ENCODE measurements at places on chromosomes 7 and 10.

DNA sequence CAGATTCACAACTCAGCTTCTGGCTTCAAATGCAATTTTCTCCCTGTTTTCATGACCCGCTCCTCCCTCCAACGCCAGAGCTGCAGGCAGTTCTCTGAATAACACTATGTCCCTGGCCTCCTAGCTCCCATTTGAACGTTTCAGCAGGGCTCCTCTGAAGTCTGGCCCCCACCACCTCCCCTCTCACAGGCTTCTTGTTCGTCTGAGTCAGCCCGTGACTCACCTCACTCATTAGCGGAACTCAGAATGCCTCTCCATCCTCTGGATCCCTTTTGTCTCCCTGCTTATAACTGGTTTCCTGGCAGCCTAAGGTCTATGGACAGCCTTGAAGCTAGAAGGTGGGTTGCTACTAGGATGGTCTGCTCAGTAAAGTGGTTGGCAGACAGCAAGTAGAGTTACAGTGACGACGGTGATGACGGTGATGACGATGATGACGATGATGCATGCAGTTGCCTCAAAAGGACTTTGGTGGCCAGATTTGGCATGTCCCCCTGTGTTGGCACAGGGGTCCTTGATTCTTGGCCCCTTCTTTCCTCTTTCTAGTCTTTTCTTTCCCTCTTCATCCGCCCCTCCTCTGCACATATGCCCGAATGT lies 83.3 kb upstream of the MKLN1 start:
- peak; percentile 64 for DNase-seq

GRCh38 chr10:416091-416515 lies 273.4 kb downstream of the DIP2C start:
- no peak for DNase-seq

DNA sequence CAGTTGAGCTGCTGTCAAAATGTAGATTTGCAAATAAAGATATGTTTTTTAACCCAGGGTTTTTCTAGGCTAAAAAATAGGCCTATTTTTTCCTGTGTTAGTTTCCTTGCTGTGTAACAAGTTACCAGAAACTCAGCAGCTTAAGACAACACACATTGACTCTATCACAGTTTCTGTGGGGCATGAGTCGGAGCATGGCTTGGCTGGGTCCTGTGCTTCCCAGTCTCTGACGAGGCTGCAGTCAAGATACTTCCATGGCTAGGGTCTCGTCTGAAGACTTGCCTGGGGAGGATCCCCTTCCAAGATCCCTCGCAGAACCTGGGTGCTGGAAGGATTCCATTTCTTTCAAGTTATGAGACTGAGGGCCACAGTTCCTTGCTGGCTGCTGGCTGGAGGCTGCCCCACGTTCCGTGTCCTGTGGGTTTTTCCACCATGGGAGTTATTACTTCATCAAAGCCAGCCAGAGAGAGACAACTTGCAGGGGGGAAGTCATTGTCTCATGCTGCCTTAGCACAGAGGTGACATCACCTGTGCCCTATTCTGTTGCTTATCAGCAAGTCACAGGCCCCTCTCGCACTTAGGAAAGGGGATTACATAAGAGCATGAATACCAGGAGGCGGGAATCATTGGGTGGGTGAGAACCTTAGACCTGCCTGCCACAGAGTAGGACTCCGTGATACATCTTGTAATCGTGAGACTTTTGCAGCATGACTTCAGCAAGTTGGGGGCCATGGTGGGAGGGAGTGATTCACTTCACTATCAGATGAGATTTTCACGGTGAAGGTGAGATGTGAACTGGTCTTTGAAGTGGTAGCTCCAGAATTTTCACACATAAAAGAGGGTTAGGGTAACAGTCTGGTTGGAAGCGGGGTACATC lies 77.9 kb downstream of the CCNY start:
- peak; percentile 42 for DNase-seq

DNA sequence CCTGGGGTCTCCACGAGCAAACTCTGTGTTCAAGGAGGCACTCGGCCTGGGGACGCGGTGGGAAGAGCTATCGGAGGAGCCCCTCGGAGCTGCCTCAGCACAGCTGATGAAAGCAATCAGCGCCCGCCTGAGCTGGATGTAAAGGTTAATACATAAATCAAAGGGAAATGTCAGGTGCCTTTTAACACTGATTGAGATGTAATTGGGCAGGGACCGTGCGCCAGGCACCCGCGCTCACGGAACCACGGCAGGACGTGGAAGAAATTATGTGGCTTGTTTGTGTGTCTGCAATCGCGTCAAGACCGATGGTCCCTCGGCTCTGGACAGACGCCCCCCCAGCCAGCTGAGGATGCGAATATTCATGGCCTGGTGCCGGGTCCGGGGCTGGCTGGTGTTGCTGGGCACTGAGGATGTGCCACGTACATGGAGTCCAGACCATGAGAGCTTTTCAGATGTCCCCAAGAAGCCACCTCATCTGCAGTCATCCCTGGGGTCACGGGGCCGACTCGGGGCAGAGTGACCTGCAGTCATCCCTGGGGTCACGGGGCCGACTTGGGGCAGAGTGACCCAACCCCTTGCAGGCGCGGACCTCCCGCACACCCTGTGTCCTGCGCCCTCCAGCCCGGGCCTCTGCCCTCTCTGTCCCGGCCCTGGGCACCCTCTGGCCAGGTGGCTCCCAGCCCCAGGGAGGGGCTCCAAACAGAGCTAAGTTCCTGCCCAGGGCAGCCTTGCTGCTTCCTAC lies 15.6 kb downstream of the FOXL3 start:
- no peak for DNase-seq

DNA sequence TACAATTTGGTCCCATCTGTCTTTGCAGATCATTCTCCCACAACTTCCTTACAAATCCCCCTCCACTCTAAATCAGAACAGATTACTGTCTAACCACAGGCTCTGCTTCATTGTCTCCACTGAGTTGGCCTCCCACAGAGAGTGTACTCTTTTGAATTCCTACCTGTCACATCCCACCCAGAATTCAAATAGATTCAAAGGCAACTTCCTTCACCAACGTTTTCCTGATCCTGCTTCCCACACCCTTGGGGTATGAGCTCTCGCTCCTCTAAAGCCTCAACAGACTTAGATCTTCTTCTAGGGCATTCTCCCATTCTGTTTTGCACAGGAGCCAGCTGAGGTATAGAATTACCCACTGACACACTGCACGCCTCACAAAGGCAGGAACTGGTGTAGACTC lies 197.8 kb upstream of the CDCA7L start:
- DNase-seq: no peak

- DNase-seq: peak; percentile 38
Measured at GRCh38 chr7:140540136-140540777, 61.0 kb upstream of the MKRN1 start.

GRCh38 chr7:56110611-56111010 lies 4.3 kb upstream of the CHCHD2 start:
- DNase-seq: no peak

- DNase-seq: no peak
Measured at GRCh38 chr7:105776986-105777910, 99.2 kb downstream of the ATXN7L1 start.

DNA sequence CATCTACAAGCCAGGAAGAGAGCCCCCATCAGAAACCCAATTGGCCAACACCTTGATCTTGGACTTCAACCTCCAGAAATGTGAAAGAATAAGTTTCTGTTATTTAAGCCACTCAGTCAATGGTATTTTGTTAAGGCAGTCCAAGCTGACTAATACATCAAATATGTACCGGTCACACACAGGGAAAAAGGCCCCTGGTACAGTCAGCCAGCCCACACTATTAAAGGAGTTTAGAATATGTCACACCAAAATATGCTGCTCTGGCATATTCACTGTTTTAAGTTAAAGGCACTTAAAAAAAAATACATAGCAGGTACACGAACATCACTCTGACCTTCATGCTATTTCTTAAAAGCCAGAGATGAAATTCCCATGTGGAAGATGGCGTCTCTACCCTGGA lies 15.2 kb upstream of the CDCA7L start:
- peak; percentile 26 for DNase-seq

GRCh38 chr10:1434912-1435692 lies 302.2 kb downstream of the ADARB2 start:
- no peak for DNase-seq

DNA sequence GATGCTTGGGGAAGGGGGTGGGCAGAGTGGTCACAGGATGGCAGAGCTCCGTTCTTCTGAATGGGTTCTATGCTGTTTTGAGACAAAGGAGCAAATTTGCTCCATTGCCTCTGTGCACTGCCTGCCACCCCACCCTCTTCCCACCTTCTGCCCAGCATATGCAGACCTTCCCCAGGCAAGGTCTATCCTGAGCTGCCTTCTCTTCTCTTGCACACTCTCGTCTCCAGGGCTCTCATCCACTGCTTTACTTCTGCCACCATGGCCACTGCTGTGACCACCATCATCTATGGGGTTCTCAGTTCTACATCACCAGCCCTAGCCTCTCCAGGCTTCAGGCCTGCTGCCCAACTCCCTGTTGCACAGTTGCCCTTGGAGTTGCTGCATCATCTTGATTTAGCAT lies 230.4 kb downstream of the TMEM178B start:
- no peak for DNase-seq

- DNase-seq: no peak
Measured at GRCh38 chr10:48505394-48506112, 99.3 kb downstream of the ARHGAP22 start.

GRCh38 chr10:59880971-59881510 lies 25.3 kb downstream of the CCDC6 start:
- no peak for DNase-seq

GRCh38 chr7:82449910-82450309 lies 6.3 kb upstream of the CACNA2D1 start:
- DNase-seq: no peak

GRCh38 chr7:158676906-158677305 lies 27.7 kb downstream of the NCAPG2 start:
- no peak for DNase-seq

- DNase-seq: no peak
Measured at GRCh38 chr7:80686576-80686975, 48.1 kb downstream of the CD36 start.

- peak; percentile 63 for DNase-seq
Measured at GRCh38 chr7:832167-832967, at the start of gene SUN1. Gene SUN1, plus strand, starts transcription at chr7:832476. Its CDS starts 49 bp downstream, at chr7:832525.

DNA sequence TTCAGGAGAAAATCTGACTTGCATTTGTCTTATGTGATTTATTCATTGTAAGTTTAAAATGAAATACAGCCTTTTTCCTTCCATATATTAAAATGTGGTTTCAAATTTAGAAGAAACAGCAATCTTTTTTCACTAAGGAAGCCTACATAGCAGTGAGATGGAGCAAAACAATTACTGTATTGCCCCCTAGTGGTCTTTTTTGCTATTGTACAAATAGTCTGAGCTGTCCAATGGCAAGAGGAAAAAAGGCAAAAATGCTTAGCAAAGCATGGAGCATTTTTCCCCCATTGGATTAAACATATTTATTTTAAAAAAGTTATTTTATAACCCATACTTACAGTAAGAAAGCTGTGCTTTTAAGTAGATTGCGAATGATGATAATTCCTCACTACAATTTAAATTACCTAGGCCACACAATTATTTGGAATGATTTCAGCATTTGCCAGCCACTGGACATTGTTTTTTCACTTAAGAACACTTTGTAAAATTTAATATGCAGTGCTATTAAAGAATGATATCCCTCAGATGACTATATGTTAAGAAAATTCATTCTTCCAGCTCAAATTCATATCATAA lies 119.5 kb downstream of the CPED1 start:
- DNase-seq: peak; percentile 83

- DNase-seq: no peak
Measured at GRCh38 chr10:116138897-116139296, 134.1 kb downstream of the GFRA1 start.

DNA sequence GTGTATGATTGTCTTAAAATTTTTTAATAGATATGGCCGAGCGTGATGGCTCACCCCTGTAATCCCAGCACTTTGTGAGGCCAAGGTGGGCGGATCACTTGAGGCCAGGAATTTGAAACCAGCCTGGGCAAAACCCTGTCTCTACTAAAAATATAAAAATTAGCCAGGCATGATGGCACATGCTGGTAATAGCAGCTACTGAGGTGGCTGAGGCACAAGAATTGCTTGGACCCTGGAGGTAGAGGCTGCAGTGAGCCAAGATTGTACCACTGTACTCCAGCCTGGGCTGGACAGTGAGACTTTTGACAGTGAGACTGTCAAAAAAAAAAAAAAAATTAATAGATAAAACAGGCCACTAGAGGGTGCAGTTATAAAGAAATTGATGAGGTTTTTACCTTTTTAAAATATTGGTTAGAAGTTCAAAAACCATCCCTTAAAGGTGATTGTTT lies 20.5 kb downstream of the NOM1 start:
- DNase-seq: no peak

DNA sequence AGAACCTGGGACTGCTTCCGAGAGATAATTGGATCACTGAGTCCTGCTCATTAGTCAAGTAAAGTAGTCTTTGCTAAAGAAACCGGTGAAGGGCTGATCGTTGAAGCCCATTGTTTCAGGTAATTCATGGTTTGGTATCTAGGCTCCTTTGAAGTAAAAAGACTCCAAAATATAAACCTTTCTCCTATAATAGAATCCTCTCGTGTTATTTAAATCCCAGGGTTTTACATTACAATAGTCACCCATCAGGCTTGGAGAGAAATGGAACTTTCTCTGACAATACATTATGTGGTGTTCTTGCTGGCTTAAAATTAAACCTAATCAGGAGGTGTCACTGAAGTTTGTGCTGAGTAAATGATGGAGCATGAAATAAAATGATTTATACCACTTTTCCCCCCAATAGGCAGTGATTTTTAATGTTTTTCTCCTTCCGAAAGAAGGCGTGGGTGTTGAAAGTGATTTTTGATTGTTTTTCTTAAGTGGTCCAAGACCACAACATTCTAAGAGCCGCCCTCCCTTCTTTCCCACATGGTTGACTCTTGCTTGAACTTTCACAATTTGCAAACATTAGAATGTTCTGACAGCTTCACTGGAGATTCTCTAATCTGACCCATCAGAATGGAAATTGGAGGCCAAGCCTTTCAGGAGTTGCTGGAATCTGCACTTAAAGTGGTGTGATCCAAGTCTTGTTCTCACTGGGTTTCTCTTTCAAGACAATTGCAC lies 44.2 kb downstream of the LRMDA start:
- DNase-seq: no peak

GRCh38 chr7:112942981-112943380 lies 143.6 kb downstream of the GPR85 start:
- DNase-seq: no peak

DNA sequence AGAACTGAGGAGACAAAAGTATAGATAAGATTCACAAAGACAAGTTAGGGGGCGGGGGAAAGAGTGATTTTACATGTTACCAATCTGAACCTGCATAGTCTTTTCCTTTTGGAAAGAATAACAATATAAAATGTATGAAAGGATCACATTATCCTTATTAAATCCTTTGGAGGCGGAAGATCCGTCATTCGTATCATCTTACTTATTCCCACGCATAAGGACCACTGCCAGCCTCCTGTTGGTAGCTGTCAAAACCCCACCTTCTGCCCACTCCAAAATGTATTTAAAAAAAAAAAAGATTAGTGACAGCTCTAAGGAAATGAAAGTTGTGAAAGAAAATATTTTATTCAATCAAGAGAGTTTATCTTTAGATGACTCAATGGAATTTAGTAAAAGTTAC lies 821.0 kb upstream of the CELF2 start:
- DNase-seq: no peak

DNA sequence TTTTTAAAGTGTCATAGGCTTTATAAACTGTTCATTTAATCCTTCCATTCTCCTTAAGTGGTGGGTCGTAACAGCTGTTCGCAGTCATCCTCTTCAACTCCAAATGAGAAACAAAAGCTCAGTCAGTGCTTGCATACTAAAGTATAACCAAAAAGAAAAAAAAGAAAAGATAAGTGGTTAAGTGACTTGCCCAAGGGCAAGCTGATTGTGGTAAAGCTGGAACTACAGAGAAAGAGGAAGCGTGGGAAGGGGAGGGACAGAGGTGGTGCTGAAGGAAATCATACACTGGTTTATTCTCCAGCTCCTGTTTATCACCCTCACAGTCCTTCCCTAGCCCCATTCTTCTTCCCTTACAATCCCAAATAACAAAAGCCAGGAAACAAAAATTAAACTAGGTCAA lies 29.6 kb downstream of the IDE start:
- DNase-seq: no peak

All from hepatocyte (in vitro differentiated cells).